ENCODE measurements at places on chromosomes 5 and 9. TPM values are rescaled to one million over a fixed set of nuclear protein-coding genes. Genes with fewer than 3 reads are reported as not detected.
A peak's percentile ranks its signal among the peaks of the same experiment; 100 is the strongest.

DNA sequence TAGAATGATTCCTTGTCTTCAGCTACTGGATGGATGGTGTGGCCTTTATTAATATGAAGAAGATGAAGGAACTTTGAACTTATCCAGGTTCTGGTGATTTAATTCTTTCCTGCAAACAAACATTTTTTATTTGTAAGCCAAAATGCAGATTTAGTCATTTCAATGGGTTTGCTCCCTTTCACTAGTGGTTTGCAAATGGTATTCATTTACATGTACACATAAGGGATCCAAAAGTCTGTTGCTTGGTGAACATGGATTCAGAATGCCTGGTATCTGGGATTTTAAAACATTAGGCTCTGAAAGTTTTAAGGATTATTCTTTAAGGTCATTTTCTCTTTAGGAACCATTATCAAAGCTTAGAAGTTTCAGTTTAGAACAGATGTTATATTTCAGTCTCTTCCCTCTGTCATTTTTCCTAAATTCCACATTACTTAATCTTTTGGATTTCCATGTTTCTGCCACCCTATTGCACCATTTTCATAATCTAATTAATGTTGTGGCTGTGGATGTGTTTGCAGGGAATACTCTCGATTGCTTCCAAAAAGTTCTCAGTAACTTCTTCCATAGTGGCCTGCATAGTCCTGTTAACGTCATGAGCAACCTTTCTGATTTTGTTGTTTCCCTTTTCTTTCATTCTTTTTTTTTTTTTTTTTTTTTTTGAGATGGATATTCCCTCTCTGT, 10.1 kb downstream of the TTC1 start:
- no peak overlapping the region for H3K27ac ChIP-seq
- peaks cover 20% of the 10 kb centered on the region for H3K36me3 ChIP-seq
- H3K27me3 ChIP-seq: no peaks in the 10 kb centered on the region

DNA sequence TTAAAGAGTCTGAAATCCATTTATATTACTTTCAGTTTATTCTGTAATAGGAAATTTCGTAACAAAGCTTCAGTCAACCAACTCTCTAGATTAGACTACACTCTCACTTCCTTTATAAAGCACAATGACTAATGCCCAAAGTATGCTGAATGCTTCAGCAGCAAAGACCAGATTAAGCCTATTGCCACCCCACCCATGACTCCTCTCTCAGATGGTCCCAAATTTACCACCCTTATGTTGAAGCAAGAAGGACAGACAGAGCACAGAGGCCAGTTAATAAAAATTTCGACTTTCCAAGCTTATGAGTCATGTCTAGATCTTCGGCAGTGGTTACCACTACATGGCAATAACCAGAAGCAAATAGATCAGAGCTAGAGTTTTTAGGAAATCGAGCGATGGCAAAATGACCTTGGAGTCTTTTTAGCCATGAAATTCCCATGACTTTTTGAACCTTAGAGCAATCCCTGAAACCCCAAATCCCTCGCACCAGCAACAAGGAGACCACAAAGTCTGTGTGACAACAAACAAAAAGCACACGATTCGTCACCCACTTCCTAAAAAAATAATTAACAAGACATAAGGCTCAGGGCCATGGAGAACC, 287.8 kb upstream of the RASA1 start:
- no peaks in the 10 kb centered on the region for H3K36me3 ChIP-seq
- no peaks in the 10 kb centered on the region for H3K4me1 ChIP-seq
- H3K4me3 ChIP-seq: no peak overlapping the region
- no peaks in the 10 kb centered on the region for H3K27me3 ChIP-seq

GRCh38 chr5:68258531-68258930, 43.0 kb downstream of the PIK3R1 start:
- no peak overlapping the region for H3K4me3 ChIP-seq
- H3K36me3 ChIP-seq: no peaks in the 10 kb centered on the region
- peak overlapping the region; percentile 59 for H3K27ac ChIP-seq
- H3K27me3 ChIP-seq: no peaks in the 10 kb centered on the region

- no peaks in the 10 kb centered on the region for H3K27me3 ChIP-seq
- no peaks in the 10 kb centered on the region for H3K36me3 ChIP-seq
- no peak for DNase-seq
- H3K4me3 ChIP-seq: peak overlapping the region; percentile 69
Measured at GRCh38 chr9:70421272-70422180, 7.1 kb upstream of the KLF9 start.

- H3K36me3 ChIP-seq: no peaks in the 10 kb centered on the region
- DNase-seq: no peak
- H3K27me3 ChIP-seq: no peaks in the 10 kb centered on the region
- H3K27ac ChIP-seq: no peak overlapping the region
Measured at GRCh38 chr9:136804509-136805206, 3.1 kb upstream of the RABL6 start.

DNA sequence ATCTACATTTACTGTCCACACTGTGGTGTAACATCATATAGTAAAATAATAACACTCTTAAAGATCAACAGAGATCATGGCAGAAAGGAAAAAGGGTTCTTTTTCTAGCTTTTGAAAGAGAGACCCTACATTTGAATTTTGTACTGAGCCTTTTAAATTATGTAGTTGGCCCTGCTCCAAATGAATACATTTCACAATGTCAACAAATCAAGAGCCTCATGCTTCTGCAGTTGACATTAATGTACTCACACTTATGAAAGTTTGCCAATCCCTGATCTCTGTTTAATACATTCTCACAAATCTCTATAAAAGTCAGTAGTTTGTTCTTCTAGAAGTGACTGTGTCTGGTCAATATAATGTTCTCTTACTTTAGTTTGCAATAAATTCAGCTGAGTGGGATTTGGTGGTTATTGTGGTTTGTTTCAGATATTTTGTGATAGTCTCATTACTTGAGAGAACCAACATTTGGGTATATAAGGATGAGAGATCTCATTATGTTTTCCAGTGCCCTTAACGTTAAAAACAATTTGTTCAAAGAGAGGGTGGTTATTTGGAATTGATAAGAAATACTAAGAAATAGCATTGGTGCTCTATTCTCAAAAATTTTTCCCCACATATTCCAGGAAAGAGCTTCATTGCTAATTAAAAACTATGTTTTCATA, 277.8 kb upstream of the FTMT start:
- no peaks in the 10 kb centered on the region for H3K27me3 ChIP-seq
- no peak overlapping the region for H3K4me3 ChIP-seq
- H3K4me1 ChIP-seq: no peaks in the 10 kb centered on the region
- H3K36me3 ChIP-seq: no peaks in the 10 kb centered on the region

- H3K4me3 ChIP-seq: no peak overlapping the region
- no peaks in the 10 kb centered on the region for H3K27me3 ChIP-seq
- H3K27ac ChIP-seq: no peak overlapping the region
- DNase-seq: peak; percentile 10
Measured at GRCh38 chr9:84002344-84002743, 21.7 kb downstream of the RMI1 start.

- H3K4me1 ChIP-seq: no peaks in the 10 kb centered on the region
- no peaks in the 10 kb centered on the region for H3K36me3 ChIP-seq
- no peak overlapping the region for H3K4me3 ChIP-seq
- no peak for DNase-seq
- no peak overlapping the region for H3K27ac ChIP-seq
- no peaks in the 10 kb centered on the region for H3K27me3 ChIP-seq
Measured at GRCh38 chr5:111931655-111932054, 174.7 kb upstream of the NREP start.

GRCh38 chr5:72020161-72020983, 86.9 kb upstream of the MAP1B start:
- H3K27ac ChIP-seq: no peak overlapping the region
- no peak for DNase-seq
- H3K4me3 ChIP-seq: no peak overlapping the region
- no peaks in the 10 kb centered on the region for H3K36me3 ChIP-seq
- H3K4me1 ChIP-seq: no peaks in the 10 kb centered on the region

DNA sequence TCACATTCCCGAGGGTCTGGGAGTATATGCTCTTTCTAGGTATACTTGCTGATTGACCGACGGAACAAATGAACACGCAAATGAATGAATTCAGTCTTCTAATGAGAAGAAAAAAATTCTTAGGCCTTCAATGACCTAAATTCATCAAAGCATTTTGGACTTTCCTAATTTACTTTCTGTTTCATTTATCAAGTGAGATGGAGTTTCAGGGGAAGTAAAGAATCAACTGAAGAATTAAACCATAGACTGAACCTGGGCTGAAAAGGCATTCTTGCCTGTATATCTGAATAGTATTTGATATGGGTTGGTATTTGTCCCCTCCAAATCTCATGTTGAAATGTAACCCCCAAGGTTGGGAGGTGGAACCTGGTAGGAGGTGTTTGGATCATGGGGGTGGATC, 64.1 kb downstream of the ZFAND5 start:
- H3K36me3 ChIP-seq: no peaks in the 10 kb centered on the region
- no peak for DNase-seq
- no peaks in the 10 kb centered on the region for H3K27me3 ChIP-seq
- H3K4me1 ChIP-seq: no peaks in the 10 kb centered on the region

DNA sequence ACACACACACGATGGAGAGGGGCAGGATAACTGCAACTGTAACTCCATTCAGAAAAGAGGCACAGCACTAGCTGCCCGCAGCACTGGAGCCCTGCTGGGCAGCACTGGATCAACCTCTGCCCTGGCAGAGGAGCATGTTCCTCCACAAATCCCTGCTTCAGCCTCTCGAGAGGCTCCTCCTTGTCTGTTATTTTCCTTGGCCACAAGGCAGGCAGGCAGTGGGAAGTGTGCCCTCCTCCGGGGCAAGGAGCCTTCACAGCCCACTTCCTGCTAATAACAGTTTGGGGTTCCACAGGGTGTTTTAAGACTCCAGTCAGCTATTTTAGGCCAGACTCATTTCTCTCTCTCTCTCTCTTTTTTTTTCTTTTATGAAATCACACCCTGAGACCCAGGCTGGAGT, 11.8 kb downstream of the FXN start:
- H3K4me3 ChIP-seq: no peak overlapping the region
- H3K27ac ChIP-seq: no peak overlapping the region
- no peak for DNase-seq
- H3K4me1 ChIP-seq: no peaks in the 10 kb centered on the region

DNA sequence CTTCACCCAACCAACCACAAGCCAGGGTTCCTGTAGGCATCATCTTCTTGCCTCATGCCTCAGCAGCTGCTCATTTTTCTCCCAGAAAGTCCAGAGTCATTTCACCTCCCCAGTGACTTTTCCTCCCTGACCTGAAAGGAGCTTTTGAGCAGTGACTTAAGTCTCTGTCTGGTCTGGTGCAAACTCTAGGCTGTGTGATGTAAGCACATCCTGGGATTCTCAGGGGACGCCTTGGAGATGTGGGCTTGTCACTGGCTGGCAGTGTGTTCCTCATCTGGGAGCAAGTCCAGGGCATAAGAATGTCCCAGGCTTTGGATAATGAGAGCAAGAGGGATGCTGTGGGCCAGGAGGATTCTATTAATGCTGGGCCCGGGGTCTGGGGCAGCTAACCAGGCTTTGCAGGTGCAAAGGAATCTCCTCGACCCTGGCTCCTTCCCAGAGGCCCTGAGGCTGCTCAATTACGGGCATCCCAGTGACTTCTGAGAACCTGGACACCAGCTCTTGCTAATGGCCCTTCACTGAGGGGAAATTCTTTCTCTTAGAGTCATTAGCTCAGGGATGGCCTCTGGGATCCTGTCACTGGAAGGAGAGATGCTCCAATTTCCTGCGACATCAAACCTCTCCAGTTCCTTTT, 211.0 kb upstream of the PANK3 start:
- H3K36me3 ChIP-seq: no peaks in the 10 kb centered on the region
- no peaks in the 10 kb centered on the region for H3K4me1 ChIP-seq
- H3K27ac ChIP-seq: no peak overlapping the region
- no peaks in the 10 kb centered on the region for H3K27me3 ChIP-seq
- no peak overlapping the region for H3K4me3 ChIP-seq

DNA sequence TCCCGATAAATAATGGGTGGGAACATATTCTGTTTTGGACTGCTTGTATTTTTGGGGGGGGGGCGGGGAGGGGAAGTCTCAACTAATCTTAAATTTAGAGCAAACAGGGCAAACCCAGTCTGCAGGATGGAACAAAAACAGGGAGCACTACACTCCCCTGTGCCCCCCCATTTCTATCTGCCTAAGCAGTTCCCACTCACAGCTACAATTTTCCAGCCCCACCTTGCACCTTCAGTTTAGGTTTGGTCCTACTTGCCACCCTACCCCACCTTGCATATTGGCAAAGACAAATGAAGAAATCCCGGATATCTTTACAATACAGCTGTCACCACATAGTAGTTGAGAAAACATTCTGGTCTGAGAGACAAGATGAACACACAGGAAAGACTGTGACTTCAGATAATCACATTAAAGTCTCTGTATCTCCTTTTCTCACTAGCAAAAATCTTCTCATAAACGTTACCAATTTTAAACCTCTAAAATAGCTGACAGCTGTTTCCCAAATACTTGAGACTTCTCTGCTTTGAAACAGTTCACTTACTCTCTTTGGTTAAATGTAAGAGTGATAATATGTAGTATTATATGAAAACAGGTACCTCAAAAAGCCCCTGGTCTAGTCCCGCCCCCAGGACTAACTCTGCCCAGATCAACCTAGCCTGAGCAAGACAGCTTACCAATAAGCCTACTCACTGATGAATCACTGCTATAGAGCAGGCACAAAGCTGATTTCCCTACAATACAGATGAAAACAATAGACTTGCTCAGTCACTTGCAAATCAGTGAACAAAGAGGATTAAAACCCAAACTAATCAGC, 5.2 kb upstream of the RAPGEF6 start:
- H3K4me3 ChIP-seq: no peak overlapping the region
- peak; percentile 46 for DNase-seq
- H3K4me1 ChIP-seq: peaks cover 26% of the 10 kb centered on the region
- H3K27ac ChIP-seq: peak overlapping the region; percentile 64
- H3K36me3 ChIP-seq: no peaks in the 10 kb centered on the region

- peak overlapping the region; percentile 8 for H3K27ac ChIP-seq
- peaks cover 11% of the 10 kb centered on the region for H3K36me3 ChIP-seq
- H3K27me3 ChIP-seq: no peaks in the 10 kb centered on the region
- H3K4me1 ChIP-seq: peaks cover 7% of the 10 kb centered on the region
- no peak overlapping the region for H3K4me3 ChIP-seq
Measured at GRCh38 chr9:2764353-2764752, 47.0 kb downstream of the KCNV2 start.

DNA sequence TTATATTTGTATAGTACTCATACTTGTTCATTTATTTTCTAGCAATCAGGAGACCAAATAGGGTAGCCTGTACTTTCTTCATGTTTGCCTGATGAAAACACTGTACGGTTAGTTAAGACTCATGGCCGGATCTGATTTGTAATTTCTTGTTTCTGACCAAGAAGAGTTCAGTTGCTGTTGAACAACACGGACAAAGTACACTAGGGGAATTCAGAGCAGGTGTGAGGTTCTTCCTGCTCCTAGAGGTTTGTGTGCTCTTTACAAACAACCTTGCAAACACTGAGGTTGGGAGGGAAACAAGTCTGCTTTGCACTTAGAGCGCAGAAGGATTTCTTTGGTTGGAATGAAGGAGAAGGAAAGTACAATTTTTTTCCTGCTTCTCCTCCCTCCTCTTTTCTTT, 69.7 kb downstream of the TRIO start:
- H3K4me3 ChIP-seq: no peak overlapping the region
- no peaks in the 10 kb centered on the region for H3K27me3 ChIP-seq
- H3K27ac ChIP-seq: no peak overlapping the region
- no peaks in the 10 kb centered on the region for H3K36me3 ChIP-seq
- no peak for DNase-seq

The CA9 gene
- not detected for total RNA-seq

The RARS1 gene
- 59.1 TPM for total RNA-seq

The CDH9 gene
- not detected for total RNA-seq

The SURF6 gene
- total RNA-seq: 19.3 TPM

The LRRC19 gene
- total RNA-seq: not detected

The HMCN2 gene
- total RNA-seq: not detected

The SAXO1 gene
- not detected for total RNA-seq

The TMEM215 gene
- total RNA-seq: not detected
